GM23338 (cell line): ENCODE measurements at places on chromosomes 7 and 10. TPM values are rescaled to one million over a fixed set of nuclear protein-coding genes. Genes with fewer than 3 reads are reported as not detected.

GRCh38 chr7:157224627-157225026 lies 85.9 kb downstream of the UBE3C start:
- no peak for DNase-seq

- DNase-seq: no peak
These were observed 620.3 kb downstream of the CCSER2 start for GRCh38 chr10:84948644-84949043.

GRCh38 chr10:118542745-118543144 lies 52.7 kb downstream of the PRLHR start:
- DNase-seq: no peak

GRCh38 chr7:103396471-103396870 lies 49.0 kb downstream of the PSMC2 start:
- no peak for DNase-seq

DNA sequence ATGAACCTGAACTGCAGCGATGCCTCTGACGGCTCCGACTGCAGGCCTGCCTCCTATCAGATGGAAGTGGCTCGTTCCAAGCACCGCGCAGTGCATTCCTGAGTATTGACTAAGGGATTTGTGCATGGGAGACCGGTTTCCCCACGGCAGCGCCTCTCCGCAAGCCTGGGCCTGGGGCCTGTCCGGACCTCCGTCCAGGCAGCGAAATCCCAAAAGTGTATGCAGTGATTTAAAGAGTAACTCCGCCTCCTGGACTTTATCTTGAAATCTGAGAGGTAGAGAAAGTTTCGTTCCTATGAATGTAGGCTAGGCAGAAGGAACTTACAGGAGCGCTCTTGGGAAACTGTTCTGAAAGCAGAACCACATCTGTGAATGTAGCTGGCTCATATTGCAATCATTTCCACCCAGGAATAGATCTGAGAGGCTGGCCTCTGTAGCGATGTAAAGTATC lies 106.2 kb upstream of the CELF2 start:
- peak; percentile 43 for DNase-seq

GRCh38 chr10:103197174-103197573 lies 4.1 kb upstream of the NT5C2 start:
- no peak for DNase-seq

GRCh38 chr7:98396768-98397167 lies 4.1 kb downstream of the BAIAP2L1 start:
- no peak for DNase-seq

The SLC26A3 gene
- polyA plus RNA-seq: not detected in 2 replicates
